ENCODE measurements at places on chromosomes 5 and 9.

- DNase-seq = peak; percentile 78
These were observed 101.1 kb downstream of the RGS3 start for GRCh38 chr9:113564498-113565237.

DNA sequence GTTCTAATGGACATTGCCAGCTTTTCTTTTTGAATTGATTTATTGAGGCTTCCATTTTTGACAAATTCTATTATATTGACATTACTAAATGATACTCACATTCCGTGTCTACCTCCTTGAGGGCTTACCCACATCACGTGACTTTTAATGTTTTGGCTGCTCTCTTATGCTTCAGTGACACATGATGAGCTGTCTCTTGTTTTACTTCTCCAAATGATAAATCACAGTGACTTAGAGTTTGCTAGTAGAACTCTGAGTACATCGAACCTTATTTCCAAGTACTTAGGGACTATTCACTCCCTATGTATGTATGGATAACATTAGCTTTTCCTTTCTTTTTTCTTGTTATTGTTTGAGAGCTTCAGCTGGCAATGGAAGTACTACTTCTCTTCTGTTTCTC, 169.8 kb upstream of the KCNN2 start:
- DNase-seq = no peak

- no peak for DNase-seq
These were observed 42.4 kb downstream of the STRBP start for GRCh38 chr9:123225995-123226394.

DNA sequence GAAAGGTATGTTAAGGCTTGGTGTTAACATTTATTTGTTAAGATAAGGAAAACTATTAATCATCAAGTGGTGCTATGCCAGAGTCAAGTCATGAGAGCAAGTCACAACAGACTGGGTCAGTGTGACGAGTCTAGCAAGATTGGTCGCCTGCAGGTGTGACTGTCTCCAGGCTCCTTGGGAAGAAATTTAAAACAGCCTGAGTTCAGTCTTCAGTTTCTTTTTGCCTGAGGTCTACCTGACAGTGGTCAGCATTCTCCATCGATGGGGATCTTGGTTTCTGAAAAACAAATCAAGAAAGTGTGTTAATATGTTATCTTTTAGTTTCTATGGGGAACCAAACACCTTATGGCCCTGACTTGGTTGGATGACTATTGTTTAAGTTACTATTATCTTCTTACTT, 56.3 kb downstream of the CETN3 start:
- no peak for DNase-seq

GRCh38 chr5:64566310-64566916, 60.6 kb downstream of the RGS7BP start:
- DNase-seq = no peak

DNA sequence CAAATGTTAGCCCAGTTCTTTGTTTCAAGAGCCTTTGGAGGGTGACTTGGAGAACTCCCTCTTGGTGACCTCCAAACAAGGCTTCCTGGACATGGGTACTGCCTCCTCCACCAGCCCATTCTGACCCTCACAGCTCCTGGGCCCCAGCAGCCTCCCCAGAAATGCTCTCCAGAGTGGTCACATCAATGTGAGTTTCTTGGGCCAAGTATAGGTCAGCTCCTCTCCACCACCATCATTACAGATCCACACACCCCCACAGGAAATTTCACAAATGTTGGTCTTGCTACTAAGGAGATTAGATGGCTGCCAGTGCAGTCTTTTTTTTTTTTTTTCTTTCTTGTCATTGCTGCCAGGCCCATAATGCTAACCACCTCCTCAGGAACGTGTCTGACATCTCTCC, 410.7 kb downstream of the DTWD2 start:
- DNase-seq = no peak

GRCh38 chr5:36728697-36729543, 122.5 kb downstream of the SLC1A3 start:
- DNase-seq = no peak

DNA sequence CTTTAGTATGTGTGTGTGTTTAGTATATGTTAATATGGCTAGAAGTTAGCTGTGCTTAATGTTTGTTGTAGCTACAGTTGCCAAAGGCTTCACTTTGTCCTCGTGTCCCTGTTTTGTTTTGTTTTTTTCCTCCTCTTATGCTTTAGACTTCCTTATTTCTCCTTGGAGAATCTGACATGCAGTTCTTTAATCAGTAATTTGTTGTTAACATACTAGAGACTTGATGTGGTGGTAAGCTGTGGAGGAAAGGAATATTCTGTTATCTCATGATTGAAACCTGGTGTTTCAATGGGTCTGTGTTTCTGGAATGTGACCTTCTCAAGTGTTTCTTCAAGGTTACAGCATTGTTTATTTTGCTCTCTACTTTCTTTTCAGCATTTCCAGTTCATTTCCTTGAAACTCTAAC, 515.6 kb upstream of the ST8SIA4 start:
- DNase-seq = no peak

DNA sequence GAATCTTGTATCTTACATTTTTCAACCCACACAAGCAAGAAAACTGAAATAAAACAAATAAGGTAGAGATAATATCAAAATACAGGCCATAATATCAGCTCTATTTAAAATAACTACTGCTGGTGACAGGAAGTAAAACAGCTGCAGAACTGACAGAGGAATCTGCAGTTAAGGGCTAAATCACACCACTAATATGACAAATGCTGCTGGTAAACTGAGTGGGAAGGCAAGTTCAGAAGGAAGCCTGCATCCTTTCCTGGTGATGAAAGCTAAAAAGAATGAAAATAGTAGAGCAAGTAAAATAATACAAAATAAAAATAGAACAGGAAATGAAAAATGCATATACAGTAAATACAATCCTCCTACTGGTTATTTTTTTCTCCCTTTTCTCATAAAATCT, 1293.7 kb upstream of the C9orf72 start:
- no peak for DNase-seq

DNA sequence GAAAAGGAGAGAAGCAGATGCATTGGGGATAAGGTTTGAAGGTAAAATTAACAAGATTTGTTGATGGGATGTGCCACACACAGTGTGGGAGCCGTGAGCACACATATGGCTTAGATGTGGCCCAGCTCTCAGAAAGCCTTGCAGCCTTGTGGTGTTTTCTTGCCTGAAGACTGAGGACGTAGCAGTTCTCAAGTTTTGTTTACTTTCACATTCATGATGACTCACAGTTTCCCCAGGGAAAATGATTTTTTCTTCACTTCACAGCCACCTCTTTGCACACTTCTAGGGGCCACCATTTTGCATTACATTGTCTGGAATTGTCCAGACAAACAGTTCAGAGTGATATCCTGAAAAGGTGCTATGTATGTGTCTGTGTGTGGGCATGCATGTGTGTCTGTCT, 126.2 kb downstream of the BASP1 start:
- no peak for DNase-seq

DNA sequence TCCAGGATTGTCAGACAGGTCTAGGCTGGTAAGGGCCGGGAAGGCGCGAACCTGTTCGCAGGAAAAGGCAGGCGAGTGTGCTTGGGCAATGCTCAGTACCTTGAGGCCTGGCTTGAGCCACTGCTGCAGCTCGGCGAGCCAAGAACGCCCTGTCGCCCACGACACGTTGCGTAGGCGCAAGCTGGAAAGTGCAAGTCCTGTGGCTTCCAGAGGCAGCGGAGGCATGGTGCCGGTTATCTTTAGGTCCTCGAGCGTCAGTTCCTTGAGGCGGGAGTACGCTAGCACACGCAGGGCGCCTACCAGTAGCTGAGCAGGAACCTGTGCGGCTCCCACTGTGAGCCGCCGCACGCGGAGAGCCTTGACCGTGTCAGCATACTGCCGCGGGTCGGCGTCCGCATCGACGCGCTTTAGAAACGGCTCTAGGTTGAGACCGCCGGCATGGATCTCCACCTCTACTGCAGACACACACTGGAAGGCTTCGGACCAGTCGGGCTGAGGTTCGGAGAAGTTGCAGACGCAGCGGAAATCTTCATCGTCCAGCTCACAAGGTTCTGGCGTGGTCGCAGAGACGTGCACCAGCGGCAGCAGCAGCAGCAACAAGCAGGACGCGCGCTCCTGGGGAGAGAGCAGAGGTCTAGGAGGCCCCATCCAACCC, 482 bp downstream of the CD14 start:
- peak; percentile 61 for DNase-seq

GRCh38 chr5:107458322-107458721, 212.4 kb downstream of the EFNA5 start:
- no peak for DNase-seq

DNA sequence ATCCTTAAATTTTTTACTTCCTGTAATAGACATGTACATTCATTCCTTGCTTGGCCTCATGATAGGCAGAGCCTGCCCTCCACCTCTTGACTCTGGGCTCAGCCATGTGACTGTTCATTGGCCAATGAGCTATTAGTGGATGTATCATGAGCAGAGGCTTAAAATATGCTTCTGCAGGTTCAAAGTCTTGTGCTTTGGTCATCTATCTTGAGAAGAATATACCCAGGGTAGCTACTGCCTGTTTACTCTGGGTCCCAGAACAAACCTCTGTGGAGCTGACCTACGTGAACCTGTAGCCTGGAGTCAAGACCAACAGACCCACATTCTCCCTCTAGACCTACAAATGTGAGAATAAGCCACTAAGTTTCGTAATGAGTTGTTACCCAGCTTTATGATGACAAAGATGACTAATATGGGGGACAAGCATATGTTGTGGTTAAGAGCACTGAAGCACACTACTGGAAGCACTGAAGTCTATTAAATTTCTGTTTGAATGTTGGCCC, 244.4 kb downstream of the MAST4 start:
- no peak for DNase-seq

DNA sequence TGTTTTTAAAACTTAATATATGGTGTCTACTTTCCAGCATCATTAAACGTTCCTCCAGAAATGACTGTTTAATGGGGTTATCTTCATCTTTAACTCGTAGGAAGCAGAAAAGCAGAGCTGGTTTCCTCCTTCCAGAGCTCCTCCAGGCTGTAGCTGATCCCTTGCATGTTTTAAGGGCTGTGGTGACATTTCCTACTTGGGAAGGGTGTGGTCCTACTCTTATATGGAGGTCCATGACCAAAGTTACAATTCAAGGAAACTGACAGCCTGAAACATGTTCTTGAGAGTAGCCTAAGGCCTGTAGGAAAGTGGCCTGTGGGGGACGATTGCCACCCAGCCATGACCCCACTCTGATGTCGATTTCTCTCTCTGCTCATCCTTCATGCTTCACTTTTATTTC, 297.1 kb downstream of the GADD45G start:
- no peak for DNase-seq

DNA sequence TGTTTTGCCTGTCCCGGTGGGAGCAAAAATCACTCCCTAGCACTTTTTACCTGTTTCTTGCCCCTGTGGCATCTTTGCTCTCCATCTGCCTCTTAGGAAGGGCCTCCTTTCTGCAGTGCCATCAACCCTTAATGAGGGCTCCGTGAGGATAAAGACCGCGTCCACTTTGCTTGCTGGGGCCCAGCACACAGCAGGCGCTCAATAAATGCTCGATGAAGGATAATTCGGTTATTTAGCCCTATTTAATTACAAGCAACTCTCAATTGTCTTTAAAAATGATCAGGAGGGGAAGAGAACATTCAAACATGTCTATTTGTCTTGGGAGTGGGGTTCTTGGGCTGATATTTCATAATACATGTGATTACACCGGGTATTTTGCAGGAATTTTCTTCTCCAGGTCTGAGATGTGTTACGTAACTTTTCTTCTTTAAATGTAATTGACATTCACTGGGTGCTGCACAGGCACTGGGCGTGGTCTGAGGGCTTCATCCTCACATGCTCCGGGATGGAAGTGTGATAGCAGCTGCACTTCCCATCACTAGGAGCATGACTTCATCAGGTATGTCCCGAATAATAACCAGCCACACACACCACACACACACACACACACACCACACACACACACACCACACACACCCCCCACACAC, 19.8 kb upstream of the NTNG2 start:
- DNase-seq = no peak

DNA sequence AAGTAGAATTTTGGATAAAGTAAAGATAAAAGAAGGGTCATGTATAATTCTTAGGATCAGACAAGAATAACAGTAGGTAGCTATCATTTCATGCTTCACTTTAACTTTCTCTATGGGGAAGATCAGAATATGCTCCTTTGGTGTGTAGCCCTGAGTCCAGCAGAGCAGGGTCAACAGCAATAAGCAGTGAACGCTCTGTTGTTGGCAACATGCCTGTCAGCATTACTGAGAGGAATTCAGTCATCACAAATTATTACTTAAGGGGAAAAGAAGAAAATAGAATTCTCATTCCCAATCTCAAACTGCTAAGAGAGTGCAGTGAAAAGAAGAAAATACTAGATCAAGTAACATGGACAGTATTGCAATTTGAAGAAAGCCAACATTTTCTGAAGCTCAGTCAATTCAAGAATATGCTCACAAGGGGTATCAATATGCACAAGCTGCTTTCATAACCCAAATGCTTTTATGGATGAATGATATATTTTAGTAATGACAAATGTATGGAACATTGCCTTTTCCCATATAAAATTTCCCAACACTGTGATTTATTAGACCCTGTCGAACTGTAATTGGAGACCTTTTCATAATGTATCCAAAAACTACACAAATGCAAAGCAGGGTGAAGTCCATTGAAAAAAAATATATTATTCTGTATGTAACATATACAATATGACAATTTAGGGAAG, 1359.4 kb downstream of the EFNA5 start:
- DNase-seq = no peak

DNA sequence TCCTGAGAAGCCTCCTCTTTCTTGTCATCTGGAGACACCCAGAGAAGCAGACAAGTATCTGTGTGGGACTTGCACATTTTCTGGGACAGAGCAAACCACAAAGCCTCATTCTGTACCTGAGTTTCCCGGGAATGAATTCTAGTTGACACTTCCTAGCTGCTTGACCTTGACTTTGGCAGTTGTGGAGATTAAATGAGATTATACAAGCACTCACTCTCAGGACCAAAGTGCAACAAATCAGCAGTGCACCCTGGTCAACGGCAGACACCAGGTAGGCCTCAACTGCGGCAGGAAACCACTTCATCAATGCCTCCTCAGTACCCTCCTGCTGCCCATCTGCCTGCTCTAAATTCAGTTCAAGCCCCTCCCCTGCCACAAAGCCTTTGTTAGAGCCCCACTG, 114.7 kb upstream of the PANK3 start:
- no peak for DNase-seq

- DNase-seq = no peak
These were observed 67.0 kb downstream of the CAST start for GRCh38 chr5:96729156-96729555.

DNA sequence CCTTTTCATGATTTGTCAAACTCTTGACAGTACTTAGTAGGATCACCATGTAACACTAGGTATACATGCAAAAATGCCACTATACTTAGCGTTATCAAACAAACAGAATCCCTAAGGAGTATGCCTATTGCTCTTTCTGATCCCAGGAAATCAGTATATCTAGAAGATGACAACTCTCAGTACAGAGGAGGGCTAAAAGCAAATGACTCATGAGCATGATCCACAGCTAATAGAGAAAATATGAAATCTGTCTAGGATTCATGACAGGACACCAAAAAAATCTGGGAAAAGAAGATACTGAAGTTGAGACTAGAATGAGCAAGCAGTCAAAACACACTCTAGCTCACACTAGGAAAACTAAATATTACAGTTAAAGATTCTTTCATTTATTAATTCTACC, 89.2 kb downstream of the RAPGEF6 start:
- no peak for DNase-seq

GRCh38 chr9:113221800-113222481, 597 bp downstream of the SLC31A1 start:
- no peak for DNase-seq
